OCI-LY7 (cell line): ENCODE measurements at places on chromosomes 4 and X.

GRCh38 chr4:129218360-129218759 lies 122.4 kb downstream of the C4orf33 start:
- no peak for DNase-seq

- DNase-seq = no peak
Measured at GRCh38 chrX:119273420-119274192, 37.5 kb downstream of the PGRMC1 start.

DNA sequence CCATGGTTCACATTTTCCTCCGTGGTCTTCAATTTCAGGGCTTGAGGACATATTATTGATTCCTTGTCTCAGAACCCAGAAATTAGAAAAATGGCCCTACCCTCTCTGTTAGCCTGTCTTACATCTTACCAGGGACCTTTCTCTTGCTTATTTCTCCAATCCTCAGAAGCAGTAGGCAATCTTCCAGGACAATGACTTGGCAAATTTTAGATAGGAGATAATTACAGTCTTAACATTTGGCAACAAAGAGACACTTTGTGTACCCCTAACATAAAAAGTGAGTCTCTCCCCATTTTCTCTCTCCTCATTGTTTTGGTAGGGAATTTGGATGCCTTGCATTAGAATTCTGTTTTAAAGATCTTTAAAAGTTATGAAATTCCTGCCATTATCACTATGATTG lies 778.1 kb upstream of the SLIT2 start:
- DNase-seq = no peak

GRCh38 chr4:145819101-145819852 lies 119.3 kb downstream of the ZNF827 start:
- no peak for DNase-seq

DNA sequence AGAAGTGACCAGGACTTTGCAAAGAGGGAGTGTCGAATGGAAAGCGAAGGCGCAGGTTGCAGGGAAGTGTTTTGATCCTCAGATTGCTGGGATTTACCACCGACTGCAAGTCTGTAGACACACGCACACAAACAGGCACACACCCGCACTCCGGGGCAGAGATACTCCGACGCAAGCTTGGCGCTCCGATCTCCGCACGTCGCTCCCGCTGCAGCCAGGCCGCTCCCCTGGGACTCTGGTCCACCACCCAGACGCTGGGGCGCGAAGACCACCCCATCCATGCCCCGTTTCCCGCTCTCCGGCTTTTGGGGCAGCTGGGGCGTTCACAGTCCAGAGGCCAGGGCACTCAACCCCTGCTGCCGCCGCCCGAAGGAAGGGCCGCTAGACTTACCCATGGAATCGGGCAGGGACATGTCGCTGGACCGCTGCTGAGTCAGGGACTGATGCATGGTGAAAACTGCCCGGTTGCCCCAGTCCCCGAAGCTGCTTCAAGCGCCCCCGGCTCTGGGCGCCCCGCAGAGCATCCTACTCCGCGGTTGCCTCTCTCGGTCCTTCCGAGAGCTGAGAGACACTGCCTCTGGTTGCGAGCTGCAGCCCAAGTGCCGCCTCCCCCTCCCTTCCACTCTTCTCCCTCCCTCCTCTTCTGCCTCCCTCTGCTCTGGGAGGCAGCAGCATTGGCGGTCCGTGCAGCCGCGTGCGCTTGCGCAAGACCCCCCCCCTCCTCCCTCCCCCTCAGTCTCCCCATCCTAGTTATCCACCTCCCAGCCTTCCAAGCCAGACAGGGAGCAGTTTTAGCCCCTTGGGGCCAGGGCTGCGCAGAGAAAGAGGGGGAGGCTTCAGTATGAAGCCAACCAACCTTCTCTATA lies at the start of gene TMEM255A:
TMEM255A (minus strand) TSS at position 601 of the 866 bp plus-strand sequence; CDS start at position 449, 152 bp downstream.
- DNase-seq = no peak

DNA sequence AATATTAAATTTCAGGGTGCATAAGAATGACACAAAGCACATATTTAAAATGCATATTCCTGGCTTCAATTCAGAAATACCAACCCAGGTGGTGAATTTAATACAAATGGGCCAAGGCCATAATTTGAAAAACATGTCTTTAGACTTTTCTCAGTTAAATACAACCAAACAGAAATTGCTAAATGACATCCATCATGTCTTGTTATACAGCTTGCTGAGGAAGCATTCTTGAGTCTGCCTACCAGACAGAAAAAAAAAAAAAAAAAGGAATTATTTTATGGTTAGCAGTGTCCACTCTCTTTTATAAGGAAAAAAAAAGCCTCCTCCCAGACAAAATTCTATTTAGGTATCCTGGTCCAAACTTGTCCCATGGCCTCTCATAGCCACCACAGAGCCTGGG lies 119.1 kb downstream of the PAPSS1 start:
- no peak for DNase-seq

- no peak for DNase-seq
Measured at GRCh38 chr4:24209906-24210305, 320.1 kb upstream of the PPARGC1A start.

DNA sequence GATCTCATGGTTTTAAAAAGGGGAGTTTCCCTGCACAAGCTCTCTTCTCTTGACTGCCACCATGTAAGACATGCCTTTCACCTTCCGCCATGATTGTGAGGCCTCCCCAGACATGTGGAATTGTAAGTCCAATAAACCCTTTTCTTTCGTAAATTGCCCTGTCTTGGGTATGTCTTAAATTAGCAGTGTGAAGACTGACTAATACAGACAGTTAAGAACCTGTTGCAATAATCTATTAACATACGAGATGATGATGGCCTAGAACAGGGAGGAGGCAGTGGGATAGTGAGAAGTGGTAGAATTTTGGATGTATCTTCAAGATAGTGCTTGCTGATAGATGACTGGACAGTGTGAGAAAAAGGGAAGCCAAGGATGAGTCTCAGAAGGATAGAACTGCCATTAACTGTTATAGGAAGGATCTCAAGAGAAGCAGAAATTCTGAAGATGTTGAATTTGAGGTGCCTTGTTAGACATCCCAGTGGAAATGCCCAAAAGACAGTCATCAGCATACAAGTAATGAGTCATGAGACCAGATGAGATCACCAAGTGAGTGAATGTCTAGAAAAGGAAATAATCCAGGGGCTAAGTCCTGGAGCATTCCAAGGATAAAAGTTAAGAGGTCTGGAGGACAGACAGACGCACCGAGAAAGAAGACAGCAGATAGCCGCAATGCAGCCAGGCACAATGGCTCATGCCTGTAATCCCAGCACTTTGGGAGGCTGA lies 38.8 kb upstream of the UGDH start:
- no peak for DNase-seq

DNA sequence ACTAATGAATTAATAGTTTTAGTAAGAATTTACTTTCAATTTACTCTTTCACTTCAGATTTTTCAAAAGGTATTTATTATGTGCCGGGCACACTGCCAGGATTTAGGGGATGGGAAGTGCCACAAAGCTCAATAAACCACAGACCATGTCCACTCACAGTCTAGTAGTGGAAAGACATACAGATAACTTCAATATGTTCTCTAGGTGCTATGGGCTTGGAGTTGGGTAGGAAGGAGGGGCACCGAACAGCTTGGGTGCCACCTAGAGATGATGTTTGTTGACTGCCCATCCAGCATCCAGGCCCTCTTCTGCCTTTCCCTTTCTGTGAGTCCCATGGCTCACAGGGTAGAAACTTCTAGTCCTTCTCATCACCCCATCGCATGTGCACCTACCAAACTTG lies 17.8 kb downstream of the MFAP3L start:
- no peak for DNase-seq

DNA sequence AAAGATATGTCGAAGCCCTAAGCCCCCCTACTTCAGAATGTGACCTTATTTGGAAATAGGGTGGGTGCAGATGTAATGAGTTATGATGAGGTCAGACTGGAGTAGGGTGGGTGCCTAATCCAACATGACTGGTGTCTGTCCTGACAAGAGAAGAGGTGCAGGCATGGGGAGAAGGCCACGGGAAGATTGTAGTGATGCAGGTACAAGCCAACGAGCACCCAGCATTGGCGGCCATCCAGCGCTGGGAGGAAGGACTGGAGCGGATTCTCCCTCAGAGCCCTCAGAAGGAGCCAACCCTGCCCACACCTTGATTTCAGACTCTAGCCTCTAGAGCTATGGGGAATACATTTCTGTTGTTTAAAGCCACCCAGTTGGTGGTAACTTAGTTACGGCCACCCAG lies 237.2 kb downstream of the EVC2 start:
- DNase-seq = no peak
